Urinary bladder (tissue), 4 donors: ENCODE measurements at places on chromosomes 12 and 14. TPM values are rescaled to one million over a fixed set of nuclear protein-coding genes. Genes with fewer than 3 reads are reported as not detected.

Gene ACACB
- polyA plus RNA-seq: 53.5 TPM

Gene CCDC177
- polyA plus RNA-seq: not detected

Gene PIWIL1
- polyA plus RNA-seq: not detected

Gene CLEC14A
- 56.8 TPM for polyA plus RNA-seq

Gene SERPINA10
- polyA plus RNA-seq: 0.10 TPM

Gene ZBTB25
- 5.9 TPM for polyA plus RNA-seq

Gene RTL1
- 0.01 TPM for polyA plus RNA-seq

Gene KRT81
- polyA plus RNA-seq: not detected

Gene RPS6KA5
- 13.4 TPM for polyA plus RNA-seq

Gene IL26
- 0.10 TPM for polyA plus RNA-seq
